ENCODE measurements at places on chromosomes 5 and 9. TPM values are rescaled to one million over a fixed set of nuclear protein-coding genes. Genes with fewer than 3 reads are reported as not detected.

DNA sequence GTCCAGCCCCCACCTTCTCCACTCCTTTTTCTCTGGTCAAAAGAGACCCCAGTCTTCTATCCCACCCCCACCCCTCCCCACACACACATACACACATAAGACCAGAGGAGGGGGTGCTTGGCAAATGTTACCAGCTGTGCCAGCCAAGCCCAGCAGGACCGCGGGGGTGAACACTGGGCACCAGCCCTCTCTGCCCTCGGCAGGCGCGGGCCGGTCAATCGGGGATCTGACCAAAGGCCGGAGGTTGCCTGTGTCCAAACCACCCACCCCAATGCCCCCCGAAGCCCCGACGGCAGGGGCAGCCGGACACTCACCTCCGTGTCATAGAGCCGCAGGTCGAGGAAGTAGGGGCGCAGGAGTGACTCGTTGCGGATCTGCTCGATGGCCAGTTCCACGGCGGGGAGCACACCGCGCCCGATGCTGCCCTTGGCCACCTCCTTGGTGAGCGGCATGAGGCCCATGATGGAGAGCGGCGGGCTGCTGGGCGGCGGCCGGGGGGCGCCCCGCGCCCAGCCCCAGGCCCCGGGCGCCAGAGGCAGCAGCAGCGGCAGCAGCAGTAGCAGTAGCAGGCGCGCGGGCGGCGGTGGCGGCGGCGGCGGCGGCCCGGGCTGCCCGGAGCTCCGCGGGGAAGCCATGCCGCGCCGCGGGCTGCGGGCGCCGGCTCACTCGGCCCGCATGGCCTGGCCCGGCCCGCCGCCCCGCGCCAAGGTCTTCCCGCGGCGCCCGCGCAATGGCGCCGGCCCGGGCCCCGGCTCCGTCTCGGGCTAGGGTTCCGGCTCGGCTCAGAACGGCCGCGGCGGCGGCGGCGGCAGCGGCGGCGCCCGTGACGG, 417 bp downstream of the GABBR2 start:
- no peak for DNase-seq

DNA sequence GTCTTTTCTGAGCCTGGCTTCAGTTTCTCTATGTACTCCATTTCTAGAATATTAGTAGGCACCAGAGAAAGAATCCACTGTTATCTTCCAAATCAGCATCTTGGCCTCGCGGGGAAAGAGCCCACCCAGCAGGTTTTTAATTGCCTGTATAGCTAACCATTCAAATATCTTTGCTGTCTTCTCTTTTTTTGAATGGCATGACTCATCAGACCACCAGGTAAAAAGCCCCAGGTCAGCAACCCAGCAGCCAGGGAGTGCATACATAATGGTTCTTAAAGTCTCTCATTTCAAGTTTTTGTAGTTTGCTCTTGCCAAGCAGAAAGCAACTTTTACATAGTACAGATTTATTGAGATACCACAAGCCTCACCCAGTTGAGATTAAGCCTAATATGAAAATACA, 50.7 kb downstream of the TMEM167A start:
- DNase-seq = no peak

DNA sequence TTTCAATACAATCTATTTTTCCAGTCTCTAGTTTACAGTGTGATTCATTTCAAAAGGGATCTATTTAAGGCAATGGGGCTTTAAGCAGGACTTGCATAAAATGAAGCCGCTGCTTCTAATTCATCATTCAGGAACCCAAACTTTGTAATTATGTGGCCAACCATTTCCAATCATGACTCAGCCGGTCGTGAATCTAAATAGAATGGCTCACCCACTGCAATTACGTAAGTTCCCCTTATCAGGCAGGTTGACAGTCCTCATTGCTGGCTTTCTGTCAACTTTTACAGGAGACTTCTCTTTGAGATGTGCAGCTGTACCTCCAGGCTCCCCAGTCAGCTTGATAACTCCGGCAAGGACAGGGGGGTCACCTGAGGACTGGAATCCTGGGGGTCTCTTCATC, 152.8 kb upstream of the DAP start:
- DNase-seq = no peak

Gene HRCT1
- 2.1 TPM for polyA plus RNA-seq

Measured in forelimb muscle (tissue), 1 donor.